Lung (tissue), 17 donors: ENCODE measurements at places on chromosomes 12 and 14.

GRCh38 chr14:36096090-36096489 lies 80.4 kb downstream of the PTCSC3 start:
- no peak overlapping the region for H3K4me3 ChIP-seq
- H3K36me3 ChIP-seq: no peaks in the 10 kb centered on the region
- no peaks in the 10 kb centered on the region for H3K4me1 ChIP-seq
- DNase-seq: no peak
- no peak overlapping the region for H3K27ac ChIP-seq
- H3K27me3 ChIP-seq: no peaks in the 10 kb centered on the region

DNA sequence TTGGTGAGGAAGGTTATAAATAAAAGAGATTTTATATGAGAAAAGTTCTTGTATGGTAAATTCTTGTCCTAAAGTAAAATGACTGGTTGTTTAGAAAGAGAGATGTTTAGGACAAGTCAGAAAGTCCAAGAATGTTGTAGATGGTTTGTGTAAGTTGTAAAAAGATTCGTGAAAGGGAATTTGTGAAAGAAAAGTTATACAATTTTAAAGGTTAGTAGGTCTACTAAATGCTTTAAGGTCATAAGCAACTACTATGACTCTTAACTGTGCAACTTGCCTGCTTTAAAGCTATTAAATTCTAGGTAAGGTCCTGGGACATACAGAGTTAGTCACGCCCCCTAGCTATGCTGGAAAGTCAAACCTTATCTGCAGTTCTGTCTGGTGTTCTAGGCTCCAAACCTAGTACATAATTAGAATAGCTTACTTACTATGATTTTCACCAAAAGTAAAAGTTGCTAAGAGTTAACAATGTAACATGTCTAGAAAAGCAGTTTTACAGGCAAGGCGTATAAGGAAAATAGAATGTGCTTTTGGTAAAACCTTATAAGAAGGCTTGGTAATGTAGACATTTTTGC lies 11.2 kb upstream of the DHRS2 start:
- no peaks in the 10 kb centered on the region for H3K27me3 ChIP-seq
- H3K27ac ChIP-seq: no peak overlapping the region
- no peak for DNase-seq
- H3K36me3 ChIP-seq: no peaks in the 10 kb centered on the region
- no peaks in the 10 kb centered on the region for H3K4me1 ChIP-seq
- no peak overlapping the region for H3K4me3 ChIP-seq

DNA sequence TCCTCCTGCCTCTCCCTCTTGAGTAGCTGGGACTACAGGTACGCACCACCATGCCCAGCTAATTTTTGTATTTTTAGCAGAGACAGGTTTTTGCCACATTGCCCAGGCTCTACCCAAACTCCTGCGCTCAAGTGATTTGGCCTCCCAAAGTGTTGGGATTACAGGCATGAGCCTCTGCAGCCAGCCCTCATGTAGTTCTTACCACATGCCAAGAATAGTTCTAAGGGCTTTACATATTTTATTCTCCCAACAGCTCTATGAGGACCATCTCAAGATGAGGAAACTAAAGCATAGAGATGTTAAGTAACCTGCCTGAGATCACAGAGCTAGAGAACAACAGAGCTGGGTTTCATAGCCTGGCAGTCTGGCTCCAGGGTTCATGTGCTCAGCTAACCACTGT lies 37.9 kb upstream of the ALDH2 start:
- DNase-seq: no peak
- H3K4me1 ChIP-seq: no peaks in the 10 kb centered on the region
- no peak overlapping the region for H3K4me3 ChIP-seq
- H3K27ac ChIP-seq: no peak overlapping the region
- H3K27me3 ChIP-seq: no peaks in the 10 kb centered on the region
- H3K36me3 ChIP-seq: peaks cover 2% of the 10 kb centered on the region

DNA sequence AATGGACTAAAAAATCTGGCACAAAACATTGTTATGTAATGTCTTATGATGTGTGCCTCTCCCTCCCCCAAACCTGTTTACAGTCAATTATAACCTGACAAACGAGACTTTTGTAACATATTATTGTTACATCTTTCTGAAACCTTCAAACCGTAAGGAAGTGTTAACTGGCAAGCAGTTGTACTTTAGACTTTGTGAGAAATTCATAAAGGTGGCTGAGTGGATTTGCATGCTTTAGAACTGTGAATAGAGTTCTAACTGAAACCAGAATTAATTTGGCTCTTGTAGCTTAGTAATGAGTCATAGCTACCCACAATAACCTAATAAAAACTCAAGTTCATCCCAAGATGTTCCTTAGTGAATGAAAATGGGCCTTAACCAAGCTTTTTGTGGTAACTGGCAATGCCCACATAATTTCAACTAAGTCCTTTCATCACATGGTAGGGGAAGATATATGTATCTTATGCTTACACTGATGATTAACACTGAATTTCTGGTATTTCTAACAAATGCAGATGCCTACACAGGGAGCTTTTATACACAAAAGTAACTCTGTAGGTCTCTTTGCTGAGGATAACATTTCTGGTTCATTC lies 29.7 kb downstream of the RAD9B start:
- no peak for DNase-seq
- H3K4me3 ChIP-seq: no peak overlapping the region
- no peak overlapping the region for H3K27ac ChIP-seq

DNA sequence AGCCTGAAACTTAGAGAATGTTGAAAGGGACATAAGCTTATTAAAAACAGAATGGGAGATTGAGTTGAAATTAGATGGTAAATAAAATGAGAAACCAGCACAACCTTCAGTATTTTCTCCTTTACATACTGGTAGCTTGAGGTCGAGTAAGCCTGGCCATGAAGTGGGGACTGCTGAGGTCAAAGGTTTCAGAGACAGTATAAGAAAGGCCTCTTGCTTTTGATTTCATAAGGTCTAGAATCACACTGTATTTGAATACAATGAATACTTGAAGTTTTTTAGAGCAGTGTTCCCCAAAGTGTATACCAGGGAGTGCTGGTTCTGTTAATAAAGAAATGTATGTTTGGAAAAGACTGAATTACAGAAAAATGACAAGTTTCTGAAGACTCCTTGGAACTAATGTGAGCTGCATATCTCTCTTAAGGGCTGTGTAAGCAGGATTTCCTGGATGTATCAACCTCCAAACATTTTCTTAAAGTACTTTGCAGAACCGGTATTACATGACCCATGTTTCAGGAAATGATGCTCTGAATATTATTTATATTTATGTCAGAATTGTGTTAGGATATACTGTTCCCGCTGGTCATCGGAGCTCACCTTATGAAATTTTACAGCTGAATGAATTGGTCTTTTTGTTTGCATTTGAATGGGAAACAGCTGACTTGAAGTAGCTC lies 85.0 kb downstream of the AKAP6 start:
- no peak overlapping the region for H3K27ac ChIP-seq
- H3K4me1 ChIP-seq: peaks cover 3% of the 10 kb centered on the region
- no peaks in the 10 kb centered on the region for H3K27me3 ChIP-seq
- no peaks in the 10 kb centered on the region for H3K36me3 ChIP-seq

DNA sequence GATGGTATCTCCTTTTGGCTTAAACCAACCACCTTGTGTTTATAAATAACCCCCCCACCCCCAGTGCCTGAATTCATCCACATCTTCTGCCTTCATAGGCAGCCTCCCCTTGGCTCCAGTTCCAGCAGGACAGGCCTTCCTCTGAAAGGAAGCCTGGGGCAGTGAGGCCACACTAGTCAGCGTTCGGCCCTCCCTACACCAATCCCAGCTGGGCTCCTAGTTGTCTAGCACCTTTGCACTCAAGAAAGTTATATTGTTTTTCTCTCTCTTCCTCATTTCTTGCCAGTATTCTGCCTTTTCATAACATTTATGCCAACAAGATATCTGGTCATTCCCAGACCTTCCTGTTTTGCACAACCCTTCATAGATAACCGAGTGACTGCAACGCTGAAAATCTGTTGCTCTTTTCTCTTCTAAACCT lies 73.1 kb upstream of the ACTN1 start:
- no peak for DNase-seq
- H3K27me3 ChIP-seq: no peaks in the 10 kb centered on the region
- H3K36me3 ChIP-seq: peaks cover 33% of the 10 kb centered on the region
- H3K27ac ChIP-seq: peak overlapping the region; percentile 68

GRCh38 chr14:97056086-97056485 lies 258.9 kb downstream of the VRK1 start:
- no peaks in the 10 kb centered on the region for H3K4me1 ChIP-seq
- peaks cover 2% of the 10 kb centered on the region for H3K27me3 ChIP-seq
- H3K27ac ChIP-seq: no peak overlapping the region
- no peak for DNase-seq
- no peaks in the 10 kb centered on the region for H3K36me3 ChIP-seq

GRCh38 chr12:19533567-19533966 lies 94.3 kb downstream of the AEBP2 start:
- no peak overlapping the region for H3K4me3 ChIP-seq
- no peaks in the 10 kb centered on the region for H3K27me3 ChIP-seq
- no peak overlapping the region for H3K27ac ChIP-seq
- no peaks in the 10 kb centered on the region for H3K36me3 ChIP-seq

GRCh38 chr14:56885825-56886224 lies 75.5 kb upstream of the OTX2 start:
- no peaks in the 10 kb centered on the region for H3K27me3 ChIP-seq
- no peak for DNase-seq

DNA sequence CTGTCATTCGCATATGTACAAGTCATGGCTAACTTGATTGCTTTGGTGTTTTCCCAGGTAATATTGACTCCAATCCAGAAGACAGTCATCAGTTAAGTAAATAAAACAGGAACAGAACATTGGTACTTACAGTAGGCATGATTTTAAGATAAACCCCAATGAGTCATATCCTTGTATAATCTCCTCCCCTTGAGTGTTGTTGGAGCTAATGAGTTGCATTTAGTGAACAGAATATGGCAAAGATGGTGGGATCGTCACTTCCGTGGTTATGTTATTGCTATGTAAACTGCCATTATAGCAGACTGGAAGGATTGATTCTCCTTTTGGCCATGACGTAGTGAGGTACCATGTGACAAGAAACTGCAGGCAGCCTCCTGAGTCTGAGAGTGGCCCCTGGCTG lies 102.2 kb downstream of the TMX1 start:
- H3K36me3 ChIP-seq: no peaks in the 10 kb centered on the region
- no peaks in the 10 kb centered on the region for H3K27me3 ChIP-seq
- H3K4me3 ChIP-seq: no peak overlapping the region
- no peak for DNase-seq
- no peaks in the 10 kb centered on the region for H3K4me1 ChIP-seq

- peaks cover 10% of the 10 kb centered on the region for H3K36me3 ChIP-seq
- H3K27me3 ChIP-seq: no peaks in the 10 kb centered on the region
- DNase-seq: no peak
- H3K4me3 ChIP-seq: no peak overlapping the region
- no peaks in the 10 kb centered on the region for H3K4me1 ChIP-seq
- H3K27ac ChIP-seq: no peak overlapping the region
Measured at GRCh38 chr12:104122298-104122697, 15.7 kb downstream of the NFYB start.

- no peak overlapping the region for H3K4me3 ChIP-seq
- H3K27ac ChIP-seq: no peak overlapping the region
- H3K36me3 ChIP-seq: no peaks in the 10 kb centered on the region
- no peak for DNase-seq
- no peaks in the 10 kb centered on the region for H3K27me3 ChIP-seq
- no peaks in the 10 kb centered on the region for H3K4me1 ChIP-seq
Measured at GRCh38 chr12:24752763-24753462, 196.0 kb downstream of the BCAT1 start.

- H3K36me3 ChIP-seq: no peaks in the 10 kb centered on the region
- no peaks in the 10 kb centered on the region for H3K4me1 ChIP-seq
- peak; percentile 27 for DNase-seq
- no peak overlapping the region for H3K4me3 ChIP-seq
- H3K27me3 ChIP-seq: no peaks in the 10 kb centered on the region
Measured at GRCh38 chr14:45526715-45527549, 273.9 kb upstream of the MIS18BP1 start.

GRCh38 chr12:115201966-115202365 lies 518.0 kb upstream of the TBX3 start:
- H3K36me3 ChIP-seq: no peaks in the 10 kb centered on the region
- no peaks in the 10 kb centered on the region for H3K27me3 ChIP-seq
- H3K4me3 ChIP-seq: no peak overlapping the region
- H3K4me1 ChIP-seq: peaks cover 3% of the 10 kb centered on the region
- peak; percentile 11 for DNase-seq
- H3K27ac ChIP-seq: no peak overlapping the region

GRCh38 chr12:131057722-131058515 lies 104.2 kb downstream of the ADGRD1 start:
- DNase-seq: no peak
- no peaks in the 10 kb centered on the region for H3K36me3 ChIP-seq
- no peaks in the 10 kb centered on the region for H3K27me3 ChIP-seq
- no peak overlapping the region for H3K27ac ChIP-seq
- H3K4me1 ChIP-seq: no peaks in the 10 kb centered on the region
- H3K4me3 ChIP-seq: no peak overlapping the region

DNA sequence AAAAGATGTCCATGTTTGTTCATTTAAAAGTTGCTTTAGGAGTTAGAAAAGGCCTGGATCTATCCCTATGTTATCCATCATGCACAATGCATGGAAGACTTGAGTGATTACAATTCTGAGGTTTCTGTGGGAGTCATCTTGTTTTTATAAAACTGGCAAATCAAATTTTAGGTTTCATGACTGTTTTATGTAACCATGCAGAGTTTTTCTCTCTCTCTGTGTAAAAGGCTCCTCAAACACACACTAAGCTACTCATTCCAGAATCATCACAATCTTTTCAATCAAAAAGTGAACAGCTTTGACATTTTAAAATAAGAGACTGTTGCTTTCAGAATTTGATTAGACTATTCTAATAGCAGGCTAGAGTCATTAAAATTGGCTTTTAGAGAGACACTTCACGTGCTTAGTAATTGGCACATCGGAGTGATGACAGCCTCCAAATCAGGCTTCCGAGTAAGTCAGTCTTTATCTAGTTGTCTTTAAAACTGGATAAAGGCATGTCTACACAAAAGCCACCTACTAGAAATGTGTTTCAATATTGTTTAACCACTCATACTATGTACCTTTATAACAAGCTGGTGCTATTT lies 31.9 kb downstream of the PRICKLE1 start:
- DNase-seq: no peak
- no peak overlapping the region for H3K4me3 ChIP-seq
- H3K27ac ChIP-seq: no peak overlapping the region
- no peaks in the 10 kb centered on the region for H3K27me3 ChIP-seq
- no peaks in the 10 kb centered on the region for H3K36me3 ChIP-seq
- H3K4me1 ChIP-seq: no peaks in the 10 kb centered on the region

GRCh38 chr14:20802341-20803084 lies at the start of gene RNASE1:
Gene RNASE1 (minus strand): TSS chr14:20802844. CDS start chr14:20802068, 776 bp downstream.
- H3K36me3 ChIP-seq: no peaks in the 10 kb centered on the region
- peak within 1 kb of the TSS; percentile 92 for H3K27ac ChIP-seq
- H3K4me1 ChIP-seq: no peaks in the 10 kb centered on the region
- H3K4me3 ChIP-seq: peak within 1 kb of the TSS; percentile 55
- peak; percentile 59 for DNase-seq
- no peaks in the 10 kb centered on the region for H3K27me3 ChIP-seq

GRCh38 chr14:63257299-63257698 lies 53.1 kb downstream of the RHOJ start:
- DNase-seq: no peak
- H3K27ac ChIP-seq: no peak overlapping the region
- H3K36me3 ChIP-seq: peaks cover 3% of the 10 kb centered on the region
- no peaks in the 10 kb centered on the region for H3K4me1 ChIP-seq

- H3K27ac ChIP-seq: no peak overlapping the region
- H3K4me3 ChIP-seq: no peak overlapping the region
- H3K36me3 ChIP-seq: no peaks in the 10 kb centered on the region
- DNase-seq: no peak
Measured at GRCh38 chr12:87529413-87529812, 499.8 kb downstream of the C12orf50 start.
